Stimulated activated CD4-positive, alpha-beta T cell treated with anti-CD3 and anti-CD28 coated beads, Interleukin-1b, Interleukin-23, amount 100 ng/mL, for 24 hours (primary cell): ENCODE measurements at places on chromosomes 7 and 10.

DNA sequence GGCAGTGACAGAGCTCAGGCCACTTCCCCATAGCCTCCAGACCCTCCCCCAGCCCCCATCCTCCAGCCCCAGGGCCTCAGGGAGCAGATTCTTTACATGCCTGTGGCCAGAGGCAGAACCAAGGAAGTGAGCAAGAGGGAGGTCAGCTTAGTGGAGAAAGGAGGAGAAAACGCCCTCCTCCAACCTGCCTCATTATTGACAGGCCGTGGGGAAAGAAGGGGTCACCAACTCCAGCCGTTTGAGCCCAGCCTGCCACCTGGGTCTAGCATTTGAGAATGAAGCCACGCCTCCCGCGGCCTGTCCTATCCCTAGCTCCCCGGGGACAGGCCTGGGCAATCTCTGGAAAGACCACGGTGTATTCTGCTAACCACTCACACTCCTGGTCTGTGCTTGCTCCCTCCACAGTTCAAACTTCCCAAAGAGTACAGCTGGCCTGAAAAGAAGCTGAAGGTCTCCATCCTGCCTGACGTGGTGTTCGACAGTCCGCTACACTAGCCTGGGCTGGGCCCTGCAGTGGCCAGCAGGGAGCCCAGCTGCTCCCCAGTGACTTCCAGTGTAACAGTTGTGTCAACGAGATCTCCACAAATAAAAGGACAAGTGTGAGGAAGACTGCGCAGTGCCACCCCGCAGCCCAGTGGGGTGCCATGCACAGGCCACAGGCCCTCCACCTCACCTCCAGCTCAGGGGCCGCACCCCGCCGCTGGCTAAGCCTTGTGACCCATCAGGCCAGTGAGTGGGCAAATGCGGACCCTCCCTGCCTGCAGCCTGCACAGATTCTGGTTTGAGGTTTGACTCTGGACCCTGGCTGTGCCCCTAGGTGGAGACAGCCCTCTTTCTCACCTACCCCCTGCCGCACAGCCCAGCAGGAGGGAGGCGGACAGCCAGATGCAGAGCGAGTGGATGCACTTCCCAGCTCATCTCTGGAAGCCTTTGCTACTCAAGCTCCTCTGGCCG is 14.3 kb upstream of the TRIM8 start:
- DNase-seq: no peak

DNA sequence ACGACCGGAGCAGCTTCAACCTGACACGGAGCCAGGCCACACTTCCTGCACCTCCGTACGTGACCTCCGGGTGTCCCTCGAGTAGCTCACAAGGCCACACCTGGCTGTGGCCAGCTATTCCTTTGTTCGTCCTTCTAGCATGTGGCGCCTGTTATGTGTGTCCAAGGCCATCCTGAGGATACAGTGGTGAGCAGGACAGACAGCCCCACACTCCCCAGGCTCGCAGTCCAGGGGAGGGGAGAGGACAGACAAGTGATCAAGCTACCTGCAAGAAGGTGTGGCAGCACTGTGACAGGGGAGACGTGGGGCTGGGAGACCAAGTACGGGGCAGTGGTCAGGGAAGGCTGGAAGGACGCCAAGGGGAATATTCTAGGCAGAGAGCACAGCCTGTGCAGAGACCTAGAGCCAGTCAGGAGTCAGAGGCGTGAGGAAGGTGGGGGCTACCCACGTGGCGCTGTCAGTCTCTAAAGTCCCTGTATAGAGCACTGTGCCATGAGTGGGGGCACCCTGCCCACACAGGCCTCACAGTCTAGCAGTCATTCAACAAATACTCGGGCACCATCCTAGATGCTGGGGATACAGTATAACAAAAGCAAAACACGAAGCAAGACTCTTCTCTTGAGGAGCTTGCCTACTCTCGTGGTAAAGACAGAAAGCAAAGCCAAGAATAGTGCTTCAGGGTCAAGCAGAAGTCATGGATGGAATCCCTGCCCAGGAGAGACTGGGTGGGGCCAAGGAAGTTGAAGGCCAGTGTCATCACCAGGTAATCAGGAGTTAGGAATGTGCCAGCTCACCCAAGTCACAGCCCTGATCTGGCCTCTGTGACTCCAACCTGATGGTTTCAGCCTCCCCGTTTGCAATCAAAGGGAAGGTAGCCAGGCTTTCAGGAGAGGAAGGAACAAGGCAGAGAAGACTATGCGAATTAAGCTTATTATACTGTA is 58.6 kb downstream of the PROSER2 start:
- no peak for DNase-seq

- no peak for DNase-seq
Observed at GRCh38 chr7:75808106-75808505, 5.5 kb downstream of the CCL24 start.

GRCh38 chr7:4013793-4014192 is 668.3 kb upstream of the FOXK1 start:
- DNase-seq: no peak

DNA sequence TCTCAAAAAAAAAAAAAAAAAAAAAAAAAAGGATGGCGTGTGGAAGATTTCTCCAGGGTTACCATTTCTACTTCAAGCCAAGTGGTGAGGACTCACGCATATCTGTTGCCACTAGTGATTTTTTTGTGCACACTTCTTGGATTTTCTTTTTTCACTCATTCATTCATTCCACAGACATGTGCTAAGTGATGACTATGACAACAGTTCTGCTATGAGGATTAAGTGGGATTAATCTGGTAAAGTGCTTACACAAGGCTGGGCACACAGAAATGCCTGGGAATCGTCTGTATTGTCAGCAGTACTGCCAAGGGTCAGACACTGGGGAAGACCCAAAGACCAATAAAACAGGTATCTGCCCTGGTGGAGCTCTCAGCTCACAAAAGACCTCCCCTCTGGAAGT is 6.3 kb upstream of the OPN1SW start:
- DNase-seq: no peak

DNA sequence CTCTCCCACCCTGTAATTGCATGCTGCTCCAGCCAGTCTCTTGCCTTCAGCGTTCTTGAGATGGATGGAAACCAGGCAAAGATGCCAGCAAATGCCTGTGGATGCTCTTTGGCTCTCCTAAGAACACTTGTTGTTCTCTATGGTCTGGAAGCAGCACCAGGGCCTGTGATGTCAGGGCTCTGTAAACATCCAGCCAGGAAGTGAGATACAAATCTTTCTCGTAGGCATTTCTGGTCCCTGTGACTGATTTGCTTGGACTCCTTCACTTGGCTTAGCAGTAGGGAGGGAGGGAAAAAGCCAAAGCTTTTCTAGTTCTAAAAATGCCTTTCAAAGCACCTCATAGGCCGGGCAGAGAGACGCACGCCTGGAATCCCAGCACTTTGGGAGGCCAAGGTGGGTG is 201.3 kb downstream of the REEP3 start:
- DNase-seq: no peak

GRCh38 chr10:112613620-112614019 is 166.6 kb downstream of the VTI1A start:
- DNase-seq: no peak

DNA sequence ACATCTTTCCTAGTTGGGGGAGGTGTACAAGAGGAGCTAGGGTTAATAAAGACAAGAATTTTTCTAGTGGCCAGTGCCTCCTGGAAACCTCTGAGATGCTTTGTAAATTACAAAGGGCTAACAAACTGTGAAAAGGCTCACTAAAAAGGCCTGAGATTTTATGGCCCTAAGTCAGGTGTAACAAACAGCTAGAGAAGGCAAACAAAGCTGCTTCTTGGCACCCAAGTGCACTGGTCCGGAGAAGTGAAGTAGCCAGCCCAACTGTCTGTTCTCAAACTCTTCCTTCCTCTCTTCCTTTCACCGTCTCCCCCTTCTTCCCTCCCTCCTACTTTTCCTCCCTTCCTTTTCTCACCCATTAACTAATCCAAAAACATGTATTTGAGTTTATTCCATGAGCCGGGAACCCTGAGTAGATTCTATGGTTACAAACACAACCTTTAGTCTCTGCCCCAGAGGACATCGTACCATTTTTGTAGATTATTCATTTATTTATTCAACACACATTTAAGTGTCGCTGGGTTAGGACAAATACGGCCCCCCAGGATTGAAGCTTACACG is 143.4 kb upstream of the PCGF5 start:
- DNase-seq: no peak

DNA sequence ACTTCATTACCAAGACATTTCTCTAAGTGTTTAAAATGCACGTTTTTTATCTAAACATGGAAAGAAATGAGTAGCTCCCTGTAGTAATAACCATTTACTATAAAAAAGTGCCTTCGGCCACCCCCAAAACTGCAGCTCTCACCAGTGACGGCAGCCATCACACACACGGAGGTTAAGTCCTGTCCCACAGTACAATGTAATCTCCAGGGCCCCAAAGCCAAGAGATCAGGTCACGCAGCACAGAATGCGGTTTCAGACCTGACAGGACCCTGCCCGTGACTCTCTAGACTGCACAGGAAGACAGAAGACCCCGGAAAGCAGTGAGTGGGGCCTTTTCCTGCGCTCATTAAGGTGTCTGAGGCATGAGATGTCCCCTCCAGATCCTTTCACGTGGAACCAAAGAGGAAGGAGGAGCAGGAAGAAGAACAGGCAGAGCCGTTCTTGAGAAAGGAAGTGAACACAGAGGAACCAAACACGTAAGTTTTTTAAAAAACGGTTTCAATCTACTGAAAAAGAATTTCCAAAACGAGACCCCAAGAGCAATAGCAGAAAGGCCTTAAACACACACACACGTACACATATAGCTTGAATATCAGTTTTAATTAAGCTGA is 125.7 kb downstream of the ZMYND11 start:
- no peak for DNase-seq

GRCh38 chr10:79311581-79312407 is 35.5 kb upstream of the PPIF start:
- no peak for DNase-seq

DNA sequence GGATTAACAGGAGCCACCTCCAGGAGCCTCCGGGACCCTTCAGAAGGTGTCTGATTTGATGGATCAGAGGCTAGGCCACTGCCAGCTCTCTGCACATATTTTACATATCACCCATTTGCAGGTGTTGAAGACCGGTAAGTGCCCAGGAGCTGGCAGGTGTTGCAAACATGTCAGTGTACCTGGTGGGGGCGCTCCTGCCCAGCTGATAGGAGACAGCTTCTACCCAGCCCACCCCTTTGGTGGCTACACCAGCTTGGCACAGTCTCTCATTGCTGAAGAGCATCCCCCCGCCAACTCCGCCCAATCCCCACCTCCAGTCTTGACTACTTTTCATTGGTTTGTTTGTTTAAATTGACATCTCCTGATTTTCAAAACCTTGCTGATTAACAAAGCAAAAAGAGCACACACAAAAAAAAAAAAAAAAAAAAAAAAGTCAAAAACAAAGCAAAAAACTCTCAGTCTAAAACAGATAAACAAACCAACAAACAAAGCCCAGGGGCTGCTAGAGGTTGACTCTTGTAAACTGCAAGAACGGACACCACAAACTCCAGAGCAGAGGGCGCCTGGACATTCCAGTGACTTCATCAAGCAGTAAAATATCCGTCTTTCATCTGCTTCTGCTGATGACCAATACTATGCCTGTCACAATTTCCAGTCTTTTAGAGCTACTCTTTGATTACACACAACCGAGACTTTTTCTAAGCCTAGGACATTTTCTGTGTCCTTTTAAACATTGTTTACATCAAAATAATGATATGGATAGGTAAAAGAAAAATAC is 275.3 kb downstream of the NRG3 start:
- DNase-seq: no peak

DNA sequence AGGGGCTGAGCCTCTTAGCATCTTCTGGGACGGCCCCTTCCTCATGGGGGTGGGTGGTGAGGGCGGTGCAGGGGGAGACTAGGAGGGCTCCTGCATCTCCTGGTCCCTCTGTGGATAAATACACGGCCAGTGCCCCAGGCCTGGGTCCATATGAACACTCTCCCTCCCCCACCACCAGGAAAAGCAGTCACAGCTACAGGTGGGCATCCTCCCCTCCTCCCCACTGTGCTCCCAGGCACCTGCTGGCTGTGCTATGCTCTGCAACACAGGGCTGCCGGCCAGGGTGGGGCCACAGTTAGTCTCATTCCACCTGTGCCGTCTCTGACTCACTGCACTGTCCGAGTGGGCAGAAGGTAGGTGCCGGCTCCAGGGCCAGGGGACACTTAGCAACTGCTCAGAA is 87.3 kb upstream of the INSIG1 start:
- no peak for DNase-seq
